ENCODE measurements at places on chromosomes 4 and X.
A peak's percentile ranks its signal among the peaks of the same experiment; 100 is the strongest.

GRCh38 chrX:13716455-13716854, 18.0 kb downstream of the TRAPPC2 start:
- no peak for DNase-seq

DNA sequence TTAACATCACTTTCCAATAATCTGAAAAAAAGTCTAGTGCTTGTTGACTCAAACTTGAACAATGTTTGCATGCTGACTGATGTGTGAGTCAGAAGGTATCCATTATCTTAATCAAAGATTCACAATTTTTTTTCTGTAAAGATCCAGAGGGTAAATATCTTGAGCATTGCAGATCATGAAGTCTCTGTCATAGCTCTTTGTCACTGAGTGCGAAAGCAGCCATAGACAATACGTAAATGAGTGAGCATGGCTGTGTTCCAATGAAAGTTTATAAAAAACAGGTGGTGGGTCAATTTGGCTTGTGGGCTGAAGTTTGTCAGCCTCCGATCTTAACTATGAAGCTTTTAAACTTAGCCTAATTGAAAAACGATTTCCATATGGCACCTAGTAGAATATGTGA, 37.7 kb downstream of the NHS start:
- DNase-seq = no peak

GRCh38 chr4:10183462-10183861, 66.9 kb upstream of the WDR1 start:
- peak; percentile 65 for DNase-seq

GRCh38 chr4:145231906-145232700, 51.7 kb upstream of the OTUD4 start:
- no peak for DNase-seq

DNA sequence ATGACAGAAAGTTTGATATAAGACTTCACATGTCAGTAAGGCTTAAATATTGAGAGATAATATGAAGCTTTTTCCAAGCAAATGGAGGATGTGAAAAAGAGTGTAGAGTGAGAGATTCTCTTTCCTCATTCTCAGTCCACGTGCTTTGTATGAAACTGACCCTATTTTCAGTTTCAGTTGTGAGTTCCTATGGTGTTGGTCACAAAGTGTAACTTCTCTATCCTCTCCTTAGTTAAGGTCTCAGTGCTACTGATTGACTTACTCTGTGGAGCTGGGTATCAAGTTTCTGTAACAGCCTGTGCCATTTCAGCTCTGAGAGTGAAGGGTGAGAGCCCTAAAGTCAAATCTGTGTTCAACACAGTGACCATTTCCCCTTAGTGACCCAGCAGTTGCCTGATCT, 277.2 kb downstream of the EPHA5 start:
- no peak for DNase-seq

DNA sequence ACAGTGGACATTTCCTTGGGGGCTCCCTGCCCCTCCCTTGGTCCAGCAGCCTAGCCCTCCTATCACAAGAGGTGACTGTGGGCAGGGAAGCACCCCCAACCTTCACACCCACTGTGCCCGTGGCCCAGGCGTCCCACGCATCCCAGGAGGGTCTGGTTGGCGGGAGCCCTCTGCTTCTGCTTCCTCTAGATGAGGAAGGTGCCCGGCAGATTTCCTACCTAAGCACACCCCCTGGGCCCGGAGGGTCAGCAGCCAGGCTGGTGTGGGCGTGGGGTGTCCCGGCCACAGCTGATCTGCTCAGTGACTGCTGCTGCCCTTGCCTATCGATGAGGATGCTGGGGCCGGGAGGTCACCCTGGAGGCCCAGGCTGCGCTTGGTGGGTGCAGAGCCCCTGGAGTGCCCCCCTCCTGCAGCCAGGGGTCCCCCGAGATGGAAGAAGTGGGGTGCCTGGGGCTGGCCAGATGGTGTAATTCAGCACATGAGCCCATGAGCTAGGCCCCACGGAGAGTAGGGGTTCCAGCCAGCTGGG, 12.2 kb downstream of the SH3BP2 start:
- DNase-seq = no peak

DNA sequence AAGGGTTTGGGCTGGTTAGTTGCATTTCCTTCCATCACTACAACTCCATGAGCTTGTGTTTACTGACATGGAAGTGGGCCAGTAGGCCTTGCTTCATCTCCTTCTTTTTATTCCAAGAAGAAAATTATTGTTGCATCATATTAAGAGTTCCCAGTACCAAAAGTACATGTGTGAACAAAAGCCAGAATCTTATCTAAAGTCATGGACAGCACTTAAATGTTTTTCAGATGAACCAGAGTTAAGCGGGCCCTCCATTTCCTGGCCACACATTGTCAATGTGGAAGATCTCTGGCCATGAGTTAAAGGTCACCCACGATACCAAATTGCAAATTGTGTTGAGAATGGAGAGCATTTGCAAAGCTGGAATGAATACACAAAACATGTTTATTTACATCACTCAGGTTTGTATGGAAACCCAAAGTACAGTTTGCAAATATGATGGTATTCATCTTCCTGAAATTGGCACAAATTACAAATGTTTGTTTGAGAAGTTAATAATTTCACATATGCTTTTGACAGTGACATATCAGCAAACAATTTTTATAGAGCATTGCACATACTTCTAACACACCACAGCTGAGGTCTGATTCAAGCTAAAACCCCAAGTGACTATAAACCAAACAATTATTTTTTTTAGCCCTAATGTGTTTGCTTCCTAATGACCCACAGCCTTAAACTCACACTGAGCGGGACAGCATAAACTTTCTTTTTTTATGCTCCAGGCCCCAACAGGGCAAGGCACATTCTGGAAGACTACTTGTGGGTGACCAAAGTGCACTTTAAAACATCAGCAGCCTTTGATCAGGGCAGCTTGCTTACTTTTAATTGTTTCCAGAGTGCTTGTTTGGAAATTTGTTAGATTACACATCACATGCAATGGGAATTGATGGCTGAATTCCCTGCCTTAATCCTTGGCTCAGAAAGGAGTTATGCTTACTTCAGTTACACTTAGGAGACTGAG, 502.9 kb upstream of the SLIT2 start:
- no peak for DNase-seq

- DNase-seq = no peak
These were observed 105.5 kb downstream of the BCOR start for GRCh38 chrX:39992300-39992699.

GRCh38 chr4:55758570-55758969, 61.0 kb upstream of the EXOC1L start:
- no peak for DNase-seq

GRCh38 chr4:186881521-186882220, 158.0 kb upstream of the FAT1 start:
- DNase-seq = no peak

DNA sequence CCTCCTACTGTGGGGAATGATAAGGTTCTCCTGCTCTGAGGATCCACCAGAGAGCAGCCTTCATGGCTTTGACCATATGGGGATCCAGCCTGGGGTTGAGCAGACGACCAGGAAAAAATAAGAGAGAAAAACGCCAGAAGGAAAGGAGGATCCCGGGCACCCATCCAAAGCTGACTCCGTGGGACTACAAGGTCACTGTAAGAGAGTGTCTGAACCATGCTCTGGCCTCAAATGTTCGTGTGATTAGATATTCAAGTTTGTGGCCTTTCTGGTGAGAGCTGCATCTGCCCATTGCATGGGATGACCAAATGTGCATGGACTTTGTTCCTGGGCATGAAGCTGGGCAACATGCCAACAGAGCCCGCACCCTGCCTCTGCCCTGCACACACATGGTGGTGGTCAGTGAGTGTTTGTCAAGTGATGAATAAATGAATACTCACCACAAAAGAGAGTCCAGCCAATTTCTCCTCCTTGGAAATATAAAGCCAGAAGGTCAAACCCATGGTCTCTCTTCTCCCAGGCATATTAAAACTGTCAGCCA, 346.0 kb upstream of the GATB start:
- DNase-seq = no peak

GRCh38 chrX:43677993-43678392, 21.9 kb downstream of the MAOA start:
- DNase-seq = no peak

DNA sequence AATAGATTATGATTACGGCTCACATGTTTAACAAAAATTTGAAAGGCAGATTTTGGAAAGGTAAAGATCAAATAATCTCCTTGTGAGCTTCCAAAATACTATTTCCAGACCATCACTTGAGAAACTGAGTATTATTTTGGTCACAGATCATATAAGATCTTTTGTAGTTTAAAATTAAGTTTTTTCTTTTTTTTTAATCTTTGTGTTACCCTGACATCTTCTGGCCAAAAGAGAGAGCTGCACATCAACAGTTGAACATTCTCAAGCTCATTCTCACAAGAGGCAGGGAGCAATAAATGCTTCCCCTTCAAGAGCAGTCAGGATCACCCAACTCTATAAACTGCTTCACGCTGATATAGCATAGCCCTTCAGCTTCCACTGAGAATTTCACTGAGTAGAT, 15.9 kb downstream of the TMEM192 start:
- no peak for DNase-seq

DNA sequence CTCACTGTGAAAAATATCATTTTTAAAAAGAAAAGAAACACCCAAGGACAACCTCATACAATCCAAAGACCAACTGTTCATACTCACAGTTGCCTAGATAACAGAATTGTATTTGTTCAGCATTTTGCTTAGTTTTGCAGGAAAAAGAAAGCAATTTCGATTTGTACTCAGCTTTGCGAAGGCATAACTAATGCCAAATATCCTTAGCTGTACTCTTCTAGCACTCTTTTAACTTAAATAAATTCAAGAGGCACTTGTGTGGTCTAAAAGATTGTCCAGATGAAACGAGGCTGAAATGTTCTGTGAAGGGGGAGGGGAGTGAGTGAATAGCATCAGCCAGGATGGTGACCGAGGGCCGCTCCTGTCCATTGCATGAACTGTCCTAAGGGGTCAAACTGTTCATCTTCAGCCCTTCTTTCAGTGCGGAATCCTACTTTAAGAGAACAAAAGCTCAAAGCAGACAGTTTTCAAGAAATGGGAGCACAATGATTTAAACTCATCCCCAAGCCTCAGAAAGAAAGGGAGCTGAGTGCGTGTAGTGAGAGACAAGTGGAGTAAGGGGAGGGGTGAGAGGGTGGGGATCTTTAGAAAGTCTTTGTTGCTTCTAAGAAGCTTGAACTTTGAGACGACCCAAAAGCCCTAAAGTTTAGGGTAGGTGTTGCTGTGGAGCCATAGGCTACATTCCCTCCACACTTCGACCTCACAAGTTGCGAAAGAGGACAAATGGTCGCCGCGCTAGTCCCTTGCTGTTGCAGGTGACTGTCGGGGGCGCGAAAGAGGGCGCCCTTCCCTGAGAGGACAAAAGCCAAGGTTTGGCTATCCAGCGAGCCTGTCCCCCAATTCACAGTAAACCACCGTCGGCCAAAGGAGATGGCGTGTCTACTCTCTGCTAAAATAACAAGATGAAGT, 4.0 kb upstream of the NEUROG2 start:
- no peak for DNase-seq

GRCh38 chr4:139814323-139815015, 148.8 kb downstream of the MGST2 start:
- no peak for DNase-seq

GRCh38 chrX:108245462-108245861, 153.9 kb downstream of the ATG4A start:
- no peak for DNase-seq

DNA sequence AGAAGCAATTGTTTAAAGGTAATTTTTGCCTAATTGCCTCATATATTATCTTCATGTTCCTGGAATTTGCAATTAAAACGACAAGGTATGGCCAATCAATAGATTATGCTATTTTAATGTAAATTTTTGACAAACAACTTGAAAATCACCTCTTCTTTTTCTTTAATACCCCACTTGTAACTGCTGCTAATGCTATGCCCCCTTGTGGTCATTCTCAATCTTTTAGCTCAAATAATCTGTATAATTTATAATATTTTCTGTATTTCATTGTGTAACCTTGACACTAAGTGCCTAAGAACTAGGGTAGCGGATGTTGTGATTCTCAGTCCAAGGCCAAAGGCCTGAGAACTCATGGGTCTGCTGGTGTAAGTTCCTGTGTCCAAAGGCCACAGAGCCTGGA, 831.7 kb upstream of the POU3F4 start:
- DNase-seq = no peak

DNA sequence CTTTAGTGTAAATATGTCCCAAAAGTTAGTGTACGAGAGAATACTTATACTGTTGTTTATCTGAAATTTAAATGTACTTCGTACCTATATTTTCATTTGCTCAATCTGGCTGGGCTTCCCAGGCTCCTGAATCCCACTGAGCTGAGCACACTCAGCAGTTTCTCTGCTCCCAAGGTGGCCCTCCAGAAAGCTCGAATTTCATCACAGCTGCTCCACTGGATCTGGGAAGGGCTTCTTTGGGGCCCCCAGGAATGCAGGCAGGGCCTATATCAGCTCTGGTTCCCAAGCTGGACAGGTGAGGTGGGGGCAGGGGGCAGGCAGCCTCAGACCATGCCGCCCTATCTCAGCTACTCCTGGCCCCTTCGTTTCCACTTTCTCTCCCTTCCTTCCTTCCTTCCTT, 1.5 kb upstream of the FATE1 start:
- no peak for DNase-seq

DNA sequence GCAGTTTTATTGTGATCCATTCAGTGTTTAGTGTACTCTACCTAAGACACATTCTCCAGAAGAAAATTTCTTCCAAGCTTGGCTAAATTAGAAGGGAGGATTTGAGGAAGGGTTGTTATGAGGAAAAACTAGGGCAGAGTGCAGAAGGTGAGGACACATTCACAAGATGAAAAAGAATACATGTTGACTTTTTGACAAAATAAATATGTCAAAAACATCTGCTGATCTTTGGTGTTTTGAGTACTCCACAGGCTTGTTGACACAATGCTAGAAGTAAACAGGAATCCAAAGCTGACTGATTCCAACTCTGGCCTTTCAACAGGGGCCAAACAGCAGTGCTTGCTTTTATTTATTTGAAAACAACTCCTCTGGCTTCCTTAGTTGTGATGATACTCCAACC, 125.8 kb upstream of the SLC7A11 start:
- no peak for DNase-seq

GRCh38 chr4:5796976-5797375, 86.0 kb downstream of the EVC start:
- no peak for DNase-seq

GRCh38 chr4:21649391-21650090, 299.0 kb downstream of the KCNIP4 start:
- DNase-seq = no peak

DNA sequence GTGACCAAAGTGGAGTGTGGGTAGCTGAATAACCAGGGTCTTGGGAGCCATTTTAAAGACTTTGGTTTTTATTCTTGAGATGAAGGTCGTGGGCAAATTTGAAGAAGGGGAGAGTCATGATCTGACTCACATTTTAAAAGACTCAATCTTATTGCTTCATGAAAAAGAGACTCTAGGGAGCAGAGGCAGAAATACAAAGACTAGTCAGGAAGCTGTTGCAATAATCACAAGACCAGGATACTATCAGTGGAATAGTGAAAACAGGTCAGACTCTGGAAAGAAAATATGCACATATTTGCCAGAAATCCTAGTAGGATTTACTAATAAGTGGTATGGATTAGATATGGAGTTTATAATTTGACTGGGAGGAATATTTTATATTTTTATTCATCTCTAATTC, 448.4 kb downstream of the RAPGEF2 start:
- DNase-seq = no peak

Data from CD4-positive, CD25-positive, alpha-beta regulatory T cell (primary cell).